Activated CD4-positive, alpha-beta memory T cell treated with anti-CD3 and anti-CD28 coated beads, Interleukin-2, amount 10 ng/mL, durations not matched to agents 7 days and 5 days (primary cell): ENCODE measurements at places on chromosomes 13 and 19.
A peak's percentile ranks its signal among the peaks of the same experiment; 100 is the strongest.

DNA sequence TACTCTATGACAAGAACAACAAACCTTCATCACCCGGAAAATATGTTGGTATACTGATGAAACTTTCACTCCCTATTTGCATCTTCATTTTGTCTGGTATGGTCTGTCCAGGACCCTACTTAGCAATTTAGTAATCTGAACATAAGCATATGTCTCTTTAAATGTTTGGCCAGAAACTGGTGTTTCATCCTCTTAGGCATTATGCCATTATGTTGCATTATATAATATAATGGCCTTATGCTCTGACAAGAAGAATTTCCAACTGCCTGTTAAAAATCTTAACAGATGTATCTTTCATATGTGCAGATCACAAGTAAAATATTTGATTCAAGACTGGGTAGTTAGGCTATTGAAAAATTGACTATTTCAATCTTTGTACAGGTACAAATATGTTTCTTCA is 610.6 kb upstream of the PRR20A start:
- DNase-seq = no peak

- DNase-seq = no peak
Measured at GRCh38 chr13:75263741-75264407, 218.1 kb downstream of the TBC1D4 start.

DNA sequence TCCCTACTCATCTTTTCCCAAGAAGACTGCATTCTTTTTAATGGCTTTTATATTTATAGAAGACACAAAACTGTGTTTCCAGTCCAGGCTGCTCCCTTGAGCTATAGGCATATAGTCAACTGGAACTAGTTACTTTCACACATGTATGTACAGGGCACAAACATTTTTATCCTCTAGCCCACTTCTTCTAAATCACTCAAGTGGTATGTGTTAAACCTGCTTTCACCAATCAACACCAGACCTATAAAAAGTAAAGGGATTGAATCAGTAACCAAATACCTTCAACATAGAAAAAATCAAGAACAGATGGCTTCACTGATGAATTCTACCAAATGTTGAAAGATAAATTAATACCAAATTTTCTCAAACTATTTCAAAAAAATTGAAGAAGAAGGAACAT is 584.2 kb upstream of the SLITRK1 start:
- no peak for DNase-seq

DNA sequence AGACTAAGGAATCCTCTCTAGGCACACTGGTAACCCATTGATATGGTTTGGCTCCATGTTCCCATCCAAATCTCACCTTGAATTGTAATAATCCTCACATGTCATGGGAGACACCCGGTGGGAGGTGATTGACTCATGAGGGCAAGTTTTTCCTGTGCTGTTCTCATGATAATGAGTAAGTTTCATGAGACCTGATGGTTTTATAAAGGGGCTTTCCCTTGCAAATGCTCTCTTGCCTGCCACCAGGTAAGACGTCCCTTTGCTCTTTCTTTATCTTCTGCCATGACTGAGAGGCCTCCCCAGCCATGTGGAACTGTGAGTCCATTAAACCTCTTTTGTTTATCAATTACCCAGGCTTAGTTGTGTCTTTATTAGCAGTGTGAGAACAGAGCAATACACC is 81.4 kb upstream of the GPC6 start:
- DNase-seq = no peak

GRCh38 chr13:34623331-34623730 is 318.7 kb upstream of the NBEA start:
- no peak for DNase-seq

DNA sequence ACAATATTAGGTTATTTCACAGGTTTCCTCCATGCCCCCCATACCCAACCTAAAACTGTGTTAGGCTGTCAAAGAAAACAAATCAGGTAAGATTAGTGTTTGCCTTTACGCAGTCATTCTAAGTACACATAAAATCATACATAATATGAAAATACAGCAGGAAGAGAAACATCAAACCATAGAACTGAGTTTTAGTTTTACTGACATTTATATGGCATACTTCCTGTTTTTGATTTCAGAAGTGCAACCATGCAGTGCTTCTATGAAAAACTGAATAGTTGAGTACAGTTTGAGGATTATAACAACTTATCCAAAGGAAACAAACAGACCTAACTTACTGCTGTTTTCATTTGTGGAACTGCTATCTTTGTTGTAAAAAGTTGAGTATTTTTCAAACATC is 91.3 kb downstream of the KCNRG start:
- no peak for DNase-seq

- DNase-seq = no peak
Measured at GRCh38 chr13:41563984-41564365, 106.6 kb downstream of the RGCC start.

- DNase-seq = no peak
Measured at GRCh38 chr19:38741670-38742069, 2.6 kb downstream of the CAPN12 start.

DNA sequence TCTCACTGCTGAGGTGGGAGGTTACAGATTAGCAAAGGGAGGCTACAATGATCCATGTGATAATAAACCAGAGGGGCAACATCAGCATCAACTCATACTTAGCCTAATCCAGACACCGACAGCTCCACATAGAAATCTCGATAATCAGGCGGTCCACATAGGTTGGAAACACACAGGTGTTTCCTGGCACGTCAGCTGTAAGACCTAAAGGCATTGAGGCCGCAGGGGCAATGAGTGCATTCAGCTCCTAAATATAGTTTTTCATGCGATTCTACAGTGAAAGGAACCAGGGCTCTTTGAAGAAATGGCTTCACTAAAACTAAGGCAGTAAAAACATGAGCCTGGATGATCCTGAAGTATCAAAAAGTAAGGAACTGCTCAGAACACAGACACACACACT is 19.3 kb downstream of the PLPP2 start:
- no peak for DNase-seq

DNA sequence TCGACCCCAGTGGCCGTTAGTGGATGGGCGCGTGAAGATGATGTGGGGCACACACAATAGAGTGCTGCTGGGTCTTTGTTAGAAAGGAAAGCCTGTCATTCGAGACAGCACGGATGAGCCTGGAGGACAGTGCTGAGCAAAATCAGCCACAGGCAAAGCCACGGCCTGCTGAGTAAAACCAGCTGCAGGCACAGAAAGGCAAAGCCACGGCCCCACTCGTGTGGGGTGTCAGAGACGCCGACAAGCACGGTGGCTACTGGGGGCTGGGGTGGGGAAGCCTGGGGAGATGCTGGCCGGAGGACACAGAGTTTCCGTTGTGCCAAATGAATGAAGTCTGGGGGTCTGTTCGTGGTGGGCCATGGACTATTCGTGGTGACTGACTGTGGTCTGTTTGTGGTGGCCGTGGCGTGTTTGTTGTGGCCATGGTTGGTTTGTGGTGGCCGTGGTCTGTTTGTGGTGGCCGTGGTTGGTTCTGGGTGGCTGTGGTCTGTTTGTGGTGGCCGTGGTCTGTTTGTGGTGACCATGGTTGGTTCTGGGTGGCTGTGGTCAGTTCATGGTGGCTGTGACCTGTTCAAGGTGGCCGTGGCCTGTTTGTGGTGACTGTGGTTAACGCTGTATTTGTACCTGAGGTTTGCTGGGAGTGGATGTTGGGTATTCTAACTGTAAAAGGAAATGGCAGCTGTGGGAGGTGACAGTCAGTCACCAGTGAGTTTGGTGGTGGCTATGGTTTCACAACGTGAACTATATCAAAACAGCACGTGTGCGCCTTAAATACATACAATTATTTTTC is 36.3 kb downstream of the MCF2L start:
- peak; percentile 20 for DNase-seq

DNA sequence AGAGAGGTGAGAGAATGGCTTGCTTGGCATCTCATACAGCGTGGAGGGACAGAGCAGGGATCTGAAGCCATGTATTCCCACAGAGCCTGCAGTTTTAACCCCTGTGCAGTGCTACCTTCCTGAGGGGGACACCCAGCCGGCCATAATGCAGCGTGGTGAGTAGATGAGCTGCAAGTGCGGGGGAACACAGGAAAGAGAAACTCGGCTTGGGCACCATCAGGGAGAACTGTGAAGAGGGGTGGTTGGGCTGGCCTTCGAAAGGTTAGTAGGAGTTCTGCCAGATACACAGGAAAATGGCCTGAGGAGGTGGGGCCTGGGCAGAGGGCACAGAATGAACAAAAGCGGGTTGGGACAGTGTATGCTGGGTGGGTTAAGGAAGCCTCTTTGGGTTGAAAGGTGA is 88.3 kb downstream of the SIPA1L3 start:
- DNase-seq = no peak

- no peak for DNase-seq
Measured at GRCh38 chr13:109419896-109420295, 366.5 kb downstream of the IRS2 start.

- DNase-seq = no peak
Measured at GRCh38 chr19:7153022-7153421, 83.5 kb downstream of the ZNF557 start.

- DNase-seq = no peak
Measured at GRCh38 chr13:55816976-55817601, 1323.6 kb upstream of the PRR20A start.

- peak; percentile 43 for DNase-seq
Measured at GRCh38 chr13:30576528-30576927, 41.2 kb upstream of the USPL1 start.

- no peak for DNase-seq
Measured at GRCh38 chr19:290372-291005, 714 bp downstream of the PLPP2 start.

- DNase-seq = no peak
Measured at GRCh38 chr13:34464011-34464410, 478.1 kb upstream of the NBEA start.

GRCh38 chr19:51421229-51422052 is 4.0 kb upstream of the SIGLEC10 start:
- no peak for DNase-seq

GRCh38 chr13:83423381-83423780 is 458.9 kb downstream of the SLITRK1 start:
- no peak for DNase-seq

GRCh38 chr13:31538067-31539042 is 201.0 kb upstream of the RXFP2 start:
- no peak for DNase-seq

DNA sequence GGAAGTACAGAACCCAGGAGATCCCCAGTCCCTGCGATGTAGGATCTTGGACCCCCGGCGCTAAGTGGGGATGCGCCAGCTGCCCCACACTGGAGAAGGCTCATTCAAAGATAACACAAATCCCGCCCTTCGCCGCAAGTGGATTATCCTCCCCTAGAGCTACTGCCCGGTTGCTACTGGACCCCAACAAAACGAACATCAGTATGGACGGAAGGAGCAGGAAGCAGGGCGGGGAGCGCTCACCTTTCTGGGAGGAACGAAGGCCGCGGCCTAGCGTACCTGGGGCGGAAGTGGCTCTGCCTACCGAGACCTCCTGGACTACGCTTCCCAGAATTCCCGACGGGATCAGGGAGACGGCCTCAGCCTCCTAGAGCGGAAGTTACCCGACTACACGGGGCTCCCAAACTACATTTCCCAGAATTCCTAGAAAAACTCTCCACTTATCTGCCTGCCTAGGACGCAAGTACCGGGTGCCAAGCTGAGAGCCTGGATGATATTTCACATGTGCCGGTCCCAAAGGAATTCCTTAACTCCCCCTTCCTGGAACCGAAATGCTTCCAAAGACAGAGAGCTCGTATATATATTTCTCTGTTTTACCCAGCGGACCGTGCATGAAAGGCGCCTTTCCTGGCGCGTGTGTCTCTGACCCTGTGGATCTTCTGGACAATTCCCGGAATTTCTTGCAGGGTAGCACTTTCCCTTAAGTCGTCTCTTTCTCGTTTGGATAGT is at the start of gene ZNF112:
ZNF112 (minus strand) TSS at position 298 of the 729 bp plus-strand sequence. CDS start 16,141 bp downstream, outside the sequence.
- no peak for DNase-seq

GRCh38 chr19:45103156-45103507 is 10.2 kb downstream of the PPP1R37 start:
- DNase-seq = peak; percentile 59

- peak; percentile 84 for DNase-seq
Measured at GRCh38 chr19:48858984-48859710, 9.3 kb downstream of the PLEKHA4 start.
